HT-29 (cell line): ENCODE measurements at places on chromosomes 6 and 20. TPM values are rescaled to one million over a fixed set of nuclear protein-coding genes. Genes with fewer than 3 reads are reported as not detected.

GRCh38 chr6:329888-330691, 37.8 kb downstream of the DUSP22 start:
- no peak for DNase-seq

- peak; percentile 17 for DNase-seq
Observed at GRCh38 chr6:128364766-128365519, 155.5 kb downstream of the PTPRK start.

DNA sequence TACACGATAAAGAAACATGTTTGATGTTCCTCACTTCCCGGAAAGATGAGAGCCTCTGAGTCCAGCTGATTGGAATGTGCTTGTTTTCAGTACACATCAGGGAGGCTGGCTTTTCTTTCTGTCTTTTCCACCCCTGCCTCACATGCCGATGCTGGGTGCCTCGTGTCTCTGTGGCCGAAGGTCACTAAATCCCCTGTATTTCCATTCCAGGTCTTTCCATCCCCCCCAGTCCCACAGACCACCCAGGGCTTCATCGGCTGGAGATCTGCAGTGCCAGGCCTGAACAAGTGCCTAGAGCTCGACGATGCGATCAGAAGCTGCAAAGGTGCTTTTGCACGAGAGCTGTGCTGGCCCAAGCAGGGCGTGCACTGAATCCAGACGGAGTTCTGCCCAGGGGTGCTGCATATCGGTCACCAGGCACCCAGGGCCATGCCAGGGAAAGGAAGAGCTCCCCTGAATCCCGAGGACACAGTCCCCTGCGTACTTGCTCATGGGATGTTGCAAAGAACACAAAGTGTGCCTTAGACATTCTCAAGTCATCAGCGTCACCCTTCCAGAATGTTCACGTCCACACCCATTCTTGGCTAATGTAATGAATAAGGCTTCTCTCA, 67.9 kb downstream of the ANKRD60 start:
- DNase-seq: no peak

DNA sequence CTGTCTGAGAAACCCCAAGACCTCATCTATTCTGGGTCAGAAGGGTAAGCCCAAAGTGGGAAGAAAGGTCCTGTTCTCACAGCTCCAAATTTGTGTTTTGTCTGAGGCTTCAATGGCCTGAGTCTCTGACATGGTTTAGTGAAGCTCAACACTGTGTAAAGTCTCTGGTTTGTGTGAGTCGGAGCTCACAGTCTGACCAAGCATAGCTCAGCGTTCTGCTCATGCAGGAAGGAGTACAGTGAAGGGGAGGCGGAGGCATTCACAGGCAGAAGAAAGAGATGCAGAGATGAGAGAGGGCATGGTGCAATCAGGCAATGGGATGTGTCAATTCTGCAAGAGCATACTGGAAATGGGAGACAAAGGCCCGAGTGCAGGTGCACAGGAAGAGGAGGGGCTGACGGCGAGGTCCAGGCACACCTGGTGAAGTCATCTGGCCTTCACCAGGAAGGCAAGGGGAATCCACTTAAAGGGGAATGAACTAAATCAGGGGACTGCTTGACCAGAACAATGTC, 463.0 kb upstream of the AGPAT4 start:
- no peak for DNase-seq

GRCh38 chr20:1392693-1393506, at the start of gene FKBP1A:
Gene FKBP1A, minus strand, starts transcription at chr20:1393054. Its CDS starts 56 bp downstream, at chr20:1392998.
- DNase-seq: peak; percentile 96

DNA sequence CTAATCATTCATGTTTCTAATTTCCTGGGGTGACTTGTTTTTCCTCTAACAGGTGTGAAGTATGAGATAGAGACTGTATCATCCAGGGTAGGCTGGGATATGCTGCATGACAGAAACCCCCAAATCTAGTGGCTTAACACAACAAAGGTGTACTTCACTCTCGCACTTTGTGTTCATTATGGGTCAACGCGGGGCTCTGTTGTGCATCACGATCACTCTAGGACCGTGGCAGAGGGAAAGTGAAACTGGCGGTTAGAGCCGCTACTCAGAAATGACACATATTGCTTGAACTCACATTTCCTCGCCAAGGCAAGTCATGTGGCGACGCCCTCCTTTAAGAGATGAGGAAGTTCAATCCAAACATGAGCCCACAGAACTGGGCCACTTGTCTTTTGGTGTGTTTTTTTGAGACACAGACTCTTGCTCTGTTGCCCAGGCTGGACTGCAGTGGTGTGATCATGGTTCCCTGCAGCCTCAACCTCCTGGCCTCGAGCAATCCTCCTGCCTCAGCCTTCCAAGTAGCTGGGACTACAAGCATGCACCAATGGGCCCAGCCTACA, 41.3 kb downstream of the PCNA start:
- peak; percentile 46 for DNase-seq

- DNase-seq: no peak
Observed at GRCh38 chr20:63891061-63892002, 3.6 kb upstream of the DNAJC5 start.

DNA sequence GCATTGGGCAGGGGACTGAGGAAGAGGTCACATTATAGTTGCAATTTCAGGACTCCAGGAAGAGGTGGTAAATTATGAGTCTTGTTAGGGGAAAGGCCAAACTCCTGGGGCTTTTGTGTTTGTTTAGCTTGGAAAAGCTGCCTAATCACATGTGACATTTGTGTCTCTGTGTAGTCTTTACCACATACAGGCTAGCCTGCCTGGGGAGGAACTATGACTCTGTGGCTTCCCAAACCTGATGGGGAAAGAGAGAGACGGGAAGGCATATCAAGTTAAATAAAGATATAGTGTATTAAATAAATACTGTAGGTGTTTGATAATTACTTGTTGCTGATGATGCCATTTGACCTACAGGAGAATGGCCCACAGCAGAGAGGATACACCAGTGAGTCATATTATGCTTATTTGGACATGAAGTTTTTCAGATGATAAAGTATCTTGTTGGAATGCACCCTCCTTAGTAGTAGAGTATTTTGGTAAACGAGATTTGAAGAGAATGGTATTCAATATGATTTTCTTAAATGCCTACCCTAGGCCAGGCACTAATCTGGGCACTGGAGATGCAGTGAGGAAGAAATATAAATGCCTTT, 4.0 kb downstream of the BLTP3A start:
- DNase-seq: peak; percentile 37

GRCh38 chr20:17958373-17959256, 10.0 kb downstream of the SNX5 start:
- DNase-seq: no peak

The OTOR gene
- not detected in 2 replicates for total RNA-seq

DNA sequence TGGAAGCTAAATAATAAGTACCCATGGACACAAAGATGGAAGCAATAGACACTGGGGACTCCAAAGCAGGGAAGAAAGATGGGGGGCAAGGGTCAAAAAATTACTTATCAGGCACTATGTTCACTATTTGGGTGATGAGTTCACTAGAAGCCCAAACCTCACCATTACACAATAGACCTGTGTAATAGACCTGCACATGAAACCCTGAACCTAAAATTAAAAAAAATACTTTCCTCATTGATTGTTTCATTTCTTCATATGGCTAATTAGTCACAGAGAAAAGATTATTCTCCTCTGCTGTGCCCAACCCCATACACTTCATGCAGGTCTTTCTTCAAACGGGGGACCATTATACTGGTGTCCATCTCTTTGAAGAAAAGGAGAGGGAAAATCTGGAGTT, 213.0 kb upstream of the DTNBP1 start:
- DNase-seq: no peak

DNA sequence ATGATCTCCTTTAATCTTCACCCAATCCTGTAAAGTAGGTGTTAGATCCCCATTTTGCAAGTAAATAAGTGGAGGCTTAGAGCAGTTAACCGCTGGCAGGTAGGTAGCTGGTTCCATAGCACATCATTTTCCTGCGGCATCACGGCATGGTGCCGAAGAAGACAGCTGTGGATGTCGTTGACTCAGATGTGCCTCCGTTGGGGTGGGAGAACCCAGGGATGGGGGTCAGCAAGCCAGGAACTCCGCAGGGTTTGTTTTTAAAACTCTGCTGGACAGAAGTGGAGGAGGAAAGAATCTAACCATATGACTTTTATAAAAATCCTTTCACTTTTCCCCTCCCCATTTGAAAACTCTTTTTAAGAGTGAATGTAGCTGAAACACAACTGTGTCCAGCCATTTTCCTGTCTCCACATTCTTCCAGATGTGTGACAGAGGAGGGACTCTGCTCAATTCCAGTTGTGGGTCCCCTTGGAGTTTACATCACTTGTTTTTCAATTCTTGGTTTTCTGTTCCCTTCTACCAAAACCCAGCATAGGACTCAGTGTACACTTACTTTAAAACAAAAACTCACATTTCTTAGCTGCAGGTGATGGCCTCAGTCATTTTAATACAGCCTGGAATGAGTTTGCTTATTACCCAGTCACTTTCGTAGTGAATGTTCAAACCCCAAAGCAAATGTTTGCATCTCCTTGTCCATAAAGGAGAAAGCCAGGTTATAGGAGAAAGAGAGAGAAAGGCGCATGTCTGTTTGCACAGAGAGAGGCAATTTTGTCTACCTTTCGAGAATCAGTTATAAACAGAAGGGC, 27.6 kb upstream of the PI16 start:
- no peak for DNase-seq

GRCh38 chr6:170150590-170150945, 140.3 kb downstream of the DLL1 start:
- peak; percentile 24 for DNase-seq

DNA sequence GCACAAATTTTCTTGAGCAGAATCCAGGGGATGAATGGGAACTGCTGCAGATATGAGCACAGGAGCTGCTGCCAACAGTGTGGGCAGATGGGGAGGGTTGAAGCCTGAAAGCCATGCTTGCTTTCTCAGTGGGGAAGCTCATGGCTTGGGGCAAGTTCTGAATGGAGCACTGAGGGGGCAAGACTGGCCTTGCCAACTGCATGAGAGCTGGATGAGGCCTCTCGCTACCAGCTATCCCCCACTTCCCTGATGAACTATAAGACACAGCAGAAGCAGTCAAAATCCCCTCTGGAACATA, 28.3 kb downstream of the TREM1 start:
- no peak for DNase-seq

The PTGIS gene
- not detected in 2 replicates for total RNA-seq

DNA sequence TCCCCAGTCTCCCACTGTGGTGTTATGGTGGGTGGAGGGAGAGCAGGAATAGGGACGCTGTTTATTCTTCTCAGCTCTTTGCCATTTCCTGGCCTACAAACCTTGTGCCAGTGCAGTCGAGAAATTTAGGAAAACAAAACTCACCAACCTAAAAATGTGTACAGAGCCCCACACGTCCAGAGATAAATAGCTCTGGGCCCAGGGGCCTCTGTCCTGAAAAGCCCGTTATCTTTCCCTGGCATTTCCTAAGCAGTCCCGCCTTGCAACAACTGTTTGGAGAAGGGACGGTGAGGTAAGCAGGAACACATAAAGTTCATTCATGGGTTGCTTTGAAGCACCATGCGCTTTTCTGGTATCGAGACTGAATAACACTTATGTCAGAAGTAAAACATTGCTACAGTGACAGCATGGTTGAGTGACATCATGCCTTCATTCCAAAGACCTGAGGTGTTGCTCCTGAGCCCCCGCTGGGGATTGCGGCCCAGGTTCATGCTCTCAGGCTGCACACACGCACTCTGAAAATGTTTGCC, 80.1 kb upstream of the NXT1 start:
- DNase-seq: no peak

- no peak for DNase-seq
Observed at GRCh38 chr20:33246077-33246476, 10.3 kb downstream of the BPIFA1 start.

- no peak for DNase-seq
Observed at GRCh38 chr6:170069611-170070010, 221.3 kb downstream of the DLL1 start.

The PHACTR1 gene
- total RNA-seq: not detected in 2 replicates

The HSPA1L gene
- 0.64 and 1.3 TPM in 2 replicates for total RNA-seq
